Effector CD4-positive, alpha-beta T cell (primary cell): ENCODE measurements at places on chromosomes 12 and 14.

GRCh38 chr12:45273717-45274271, 57.9 kb downstream of the ANO6 start:
- no peak for DNase-seq

- no peak for DNase-seq
Observed at GRCh38 chr12:6302621-6303020, 7.9 kb upstream of the PLEKHG6 start.

DNA sequence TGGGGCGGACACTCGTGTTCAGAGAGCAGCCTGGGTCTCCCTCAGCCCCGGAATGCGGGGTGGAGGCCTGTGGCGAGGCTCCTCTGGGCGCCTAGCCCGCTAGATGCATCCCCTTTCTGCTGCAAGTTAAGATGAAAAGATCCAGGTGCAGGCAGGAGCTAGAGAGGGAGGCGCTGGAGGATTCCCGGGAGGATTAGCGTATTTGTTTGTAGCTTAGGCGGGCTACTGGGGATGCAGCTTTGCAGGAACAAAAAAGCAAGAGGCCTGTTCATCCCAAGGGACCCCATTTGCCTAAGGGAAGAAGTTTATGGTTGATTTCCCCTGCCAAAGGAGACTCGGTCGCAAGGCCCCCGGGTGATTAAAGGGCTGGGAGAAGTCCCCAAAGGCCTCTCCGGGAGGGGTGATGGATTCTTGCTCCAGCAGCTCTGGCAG, 824 bp downstream of the CCDC177 start:
- DNase-seq, result no peak

GRCh38 chr12:121239351-121240061, 29.6 kb downstream of the P2RX4 start:
- DNase-seq, result no peak

DNA sequence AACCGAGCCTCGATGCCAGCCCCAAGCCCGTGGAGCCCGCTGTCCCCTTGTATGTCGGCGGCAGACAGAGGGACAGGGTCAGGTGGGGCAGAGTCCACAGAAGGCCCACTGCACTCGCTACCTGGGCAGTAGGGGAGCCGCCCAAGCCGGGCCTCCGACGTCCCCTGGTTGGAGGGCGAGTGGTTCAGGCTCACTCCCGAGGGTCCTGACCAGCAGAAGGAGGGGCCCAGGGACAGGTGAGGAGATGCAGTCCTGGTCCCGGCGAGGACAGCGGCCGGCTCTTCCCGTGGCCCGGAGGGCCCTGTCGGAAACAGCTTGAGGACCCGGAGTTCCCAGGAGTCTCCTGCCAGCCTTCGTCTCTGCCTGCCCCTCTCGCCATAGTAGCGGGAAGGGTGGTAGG, 216.7 kb upstream of the SFSWAP start:
- no peak for DNase-seq

DNA sequence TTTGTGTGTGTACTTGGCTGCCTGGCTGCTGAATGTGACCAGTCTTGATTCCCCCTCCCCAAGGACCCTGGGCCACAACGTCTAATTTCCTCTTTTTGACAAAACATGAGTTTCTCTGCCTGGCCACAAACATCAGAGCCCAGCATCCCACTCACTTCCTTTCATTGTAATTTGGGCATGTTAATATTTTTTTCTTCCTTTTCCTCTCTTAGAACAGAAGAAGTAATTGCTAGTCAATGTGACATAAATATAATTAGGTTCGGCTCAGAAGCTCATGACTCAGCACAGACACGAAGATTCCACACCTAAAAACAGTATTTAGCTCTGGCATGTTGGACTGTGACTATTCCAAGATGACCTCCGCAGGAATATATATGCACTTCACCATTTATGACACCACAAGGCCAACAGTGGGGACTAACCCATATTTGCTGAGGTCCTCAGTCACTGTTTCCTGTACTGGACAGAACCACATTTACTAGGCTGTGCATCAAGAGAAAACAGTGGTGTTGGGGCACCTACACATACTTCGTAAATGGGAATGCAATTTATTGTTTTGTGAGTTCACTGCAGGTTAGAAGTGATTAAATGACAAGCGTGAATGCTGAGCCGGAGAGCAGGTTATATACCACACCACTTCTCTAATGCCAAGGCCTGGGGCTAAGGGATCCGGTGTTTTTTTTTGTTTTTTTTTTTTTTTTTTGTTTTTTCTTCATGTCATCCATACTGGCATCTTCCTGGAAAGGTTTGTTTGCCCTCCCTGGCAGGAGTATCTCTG, 4.2 kb downstream of the GSG1 start:
- no peak for DNase-seq

DNA sequence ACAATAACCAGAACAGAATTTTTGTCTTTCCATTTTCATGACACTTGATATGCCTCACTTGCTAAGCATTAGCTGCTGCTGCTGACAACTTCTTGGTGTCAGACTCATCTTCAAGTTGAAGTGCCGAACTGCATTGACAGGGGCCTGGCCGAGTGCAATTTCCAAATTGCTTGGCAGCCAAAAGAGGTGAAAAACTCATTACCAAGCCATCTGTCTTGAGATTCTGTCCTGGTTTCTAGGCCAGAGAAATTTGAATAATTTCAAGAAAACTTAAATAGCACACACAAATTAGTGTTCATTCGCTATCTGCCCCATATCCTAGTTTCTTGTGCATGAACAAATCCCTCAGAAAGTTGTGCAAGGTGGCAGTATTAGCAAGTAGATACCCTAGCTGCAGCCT, 165.3 kb upstream of the RASSF8 start:
- DNase-seq, result no peak

GRCh38 chr12:125683748-125684381, 618.6 kb downstream of the AACS start:
- no peak for DNase-seq

DNA sequence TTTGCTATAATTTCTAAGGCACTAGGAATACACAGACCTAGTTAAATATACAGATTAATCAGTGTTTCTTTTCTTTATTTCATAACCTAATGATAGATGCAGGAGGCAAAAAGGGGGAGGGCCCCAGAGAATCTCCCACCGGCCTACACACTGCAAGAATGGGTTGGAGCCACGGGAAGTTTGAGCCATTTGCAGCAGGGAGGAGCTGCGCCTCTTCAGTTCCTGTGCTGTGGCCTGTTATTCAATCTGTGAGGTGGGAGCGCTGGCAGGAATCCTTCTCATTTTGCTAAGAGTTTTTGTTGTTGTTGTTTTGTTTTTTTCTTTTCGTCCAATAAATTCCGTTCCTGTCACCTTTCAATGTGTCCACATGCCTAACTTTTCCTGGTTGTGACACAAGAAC, 251.3 kb upstream of the RPL10L start:
- DNase-seq, result no peak

- no peak for DNase-seq
Observed at GRCh38 chr14:80084196-80084595, 127.1 kb downstream of the DIO2 start.

DNA sequence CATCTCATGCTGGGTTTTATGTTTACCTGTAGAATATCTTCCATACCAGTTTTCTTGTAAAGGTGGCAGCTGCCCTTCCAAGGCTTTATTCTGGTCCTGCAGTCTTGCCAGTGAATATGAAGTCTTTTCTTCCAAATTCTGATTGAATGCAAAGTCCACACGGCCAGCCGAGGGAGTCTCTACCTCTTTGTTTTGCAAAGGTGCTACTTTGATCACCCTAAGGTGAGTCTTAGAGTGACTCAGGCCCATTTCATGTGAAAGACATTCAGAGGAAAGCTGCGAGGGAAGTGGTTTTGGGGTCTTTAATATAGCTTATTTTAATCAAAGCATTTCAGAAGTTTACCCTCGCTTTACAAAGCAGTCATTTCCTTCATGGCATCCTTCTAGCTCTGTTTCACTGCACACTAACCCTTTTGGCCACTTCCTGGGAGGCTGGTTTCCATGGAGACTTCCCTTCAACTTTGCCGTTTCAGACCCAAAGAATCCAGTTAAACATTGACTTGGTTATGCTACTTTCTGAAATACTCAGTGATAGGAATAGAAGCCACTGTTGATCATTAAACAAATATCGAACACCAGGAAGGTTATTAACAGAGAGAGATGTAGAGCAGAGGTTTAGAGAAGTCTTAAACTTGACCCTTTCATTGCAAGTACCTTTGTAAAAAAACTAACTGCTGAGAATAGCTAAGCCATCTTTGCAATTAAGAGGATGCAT, at the start of gene CCDC198:
Gene CCDC198 (minus strand): TSS at position 391 of the 715 bp plus-strand sequence. CDS start 142 bp downstream, at position 249.
- DNase-seq, result no peak

GRCh38 chr14:74980731-74981461, 21.8 kb upstream of the EIF2B2 start:
- no peak for DNase-seq

- DNase-seq, result no peak
Observed at GRCh38 chr12:570921-571794, 92.1 kb downstream of the NINJ2 start.

- no peak for DNase-seq
Observed at GRCh38 chr14:73757381-73757780, 43.2 kb upstream of the PNMA1 start.

- DNase-seq, result no peak
Observed at GRCh38 chr14:77151245-77151644, 9.7 kb upstream of the ZDHHC22 start.

- DNase-seq, result no peak
Observed at GRCh38 chr12:9086087-9086486, 29.6 kb downstream of the A2M start.
